NCI-H748 treated with DMSO at 0.1 percent for 48 hours (cell line): ENCODE measurements at places on chromosomes 6 and 20.

DNA sequence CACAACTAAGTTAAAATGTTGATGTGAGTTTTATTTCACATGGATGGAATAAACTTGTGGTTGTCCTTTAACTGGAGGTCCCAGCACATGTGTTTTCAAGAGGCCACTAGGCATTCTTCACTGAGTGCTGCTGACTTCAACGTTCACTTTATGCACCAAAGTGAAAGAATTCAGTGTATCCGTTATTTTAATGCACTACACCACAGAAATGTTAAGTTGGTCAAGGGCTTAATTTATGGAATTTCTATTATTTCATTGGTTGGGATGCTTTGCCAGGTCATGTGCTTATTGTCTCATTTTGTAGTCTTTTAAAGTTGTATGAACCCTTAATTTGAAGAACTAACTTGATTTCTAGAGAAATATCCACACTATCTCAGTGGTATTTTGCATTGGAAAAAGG lies 106.4 kb downstream of the PPP1R14C start:
- no peak for DNase-seq

DNA sequence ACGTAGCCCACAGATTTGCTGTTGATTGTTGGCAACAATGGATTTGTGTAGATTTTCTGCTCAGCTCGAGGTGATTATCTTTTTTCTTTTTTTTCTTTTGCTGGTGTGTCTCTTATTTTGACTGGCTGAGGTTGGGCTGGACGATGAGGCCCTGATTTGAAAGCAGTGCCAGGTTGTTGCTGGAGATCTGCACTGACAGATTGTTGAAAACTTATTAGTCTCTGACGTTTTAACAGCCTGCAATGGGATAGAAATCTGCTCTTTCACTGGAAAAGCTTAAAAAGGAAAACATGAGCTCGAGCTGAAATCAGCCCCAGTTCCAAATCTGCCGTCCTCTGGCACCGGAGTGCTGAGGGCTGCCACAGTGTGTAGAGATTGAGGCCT lies 87.7 kb downstream of the PDE7B start:
- DNase-seq = no peak

- DNase-seq = no peak
These were observed 26.5 kb upstream of the RPS6KA2 start for GRCh38 chr6:166653639-166653941.

- DNase-seq = no peak
These were observed 33.7 kb upstream of the HIVEP1 start for GRCh38 chr6:11978169-11978987.

DNA sequence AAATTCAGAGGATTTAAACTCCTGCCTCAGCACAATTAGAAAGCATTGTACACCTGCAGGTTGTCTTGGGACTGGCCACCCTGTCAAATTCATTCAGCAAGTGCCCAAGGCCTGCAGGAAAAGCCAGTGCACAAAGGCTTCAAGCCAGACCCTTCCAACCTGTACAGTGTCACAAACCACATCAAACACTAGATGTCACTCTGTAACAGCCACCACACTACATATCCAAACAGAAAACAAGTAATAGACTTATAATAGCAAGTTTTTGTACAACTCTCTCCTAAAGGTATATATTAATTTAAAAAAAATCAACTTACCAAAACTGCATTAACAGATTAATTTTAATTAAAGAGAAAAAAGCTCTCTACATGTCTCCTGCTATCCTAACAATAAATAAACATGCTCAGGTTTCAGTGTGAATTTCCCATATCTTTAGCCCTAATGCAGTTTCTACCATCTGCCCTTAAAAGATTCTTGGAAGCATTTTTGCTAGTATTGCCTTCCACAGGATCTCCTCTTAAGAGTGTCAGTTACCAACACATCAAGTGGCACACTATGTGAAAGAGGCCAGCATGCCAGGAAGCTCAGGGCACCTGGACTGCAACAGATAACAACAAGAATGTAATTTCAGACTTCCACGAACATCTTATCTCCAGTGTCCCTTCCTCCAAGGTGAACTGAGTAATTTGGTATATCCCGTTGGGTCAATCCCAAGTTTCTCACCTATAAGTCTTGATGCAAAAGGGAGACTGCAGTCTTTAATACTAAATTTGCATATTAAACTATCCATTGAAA lies 47.5 kb downstream of the RALGAPA2 start:
- peak; percentile 74 for DNase-seq

DNA sequence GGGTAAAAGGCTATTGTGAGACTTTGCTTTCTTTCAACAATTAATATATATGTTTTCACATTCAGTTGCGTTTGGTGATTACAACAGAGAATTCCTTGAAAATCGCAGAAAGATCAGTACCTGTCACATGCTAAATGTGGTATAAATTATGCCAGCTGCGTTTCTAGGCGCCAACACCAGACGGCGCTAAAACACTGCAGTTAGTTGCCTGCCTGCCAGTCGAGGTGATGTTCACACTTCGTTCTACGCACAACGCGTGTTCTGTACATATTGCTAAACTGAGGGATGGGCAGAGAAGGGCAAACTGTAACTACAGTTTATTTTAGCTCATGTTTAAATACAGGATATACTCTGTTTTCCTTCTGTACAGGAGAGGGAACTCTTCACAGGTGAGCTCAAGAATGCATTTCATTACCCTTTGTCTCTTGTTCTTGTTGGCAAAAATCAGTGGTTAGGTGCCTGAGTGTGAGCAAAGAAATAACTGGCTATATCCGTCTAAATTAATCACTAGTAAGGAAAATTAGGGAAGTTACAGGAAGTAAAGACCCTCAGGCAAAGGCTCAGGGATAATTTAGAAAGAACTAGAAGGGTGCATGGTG lies 100.1 kb upstream of the RGS17 start:
- peak; percentile 10 for DNase-seq

- DNase-seq = no peak
These were observed 253.7 kb upstream of the SUPT3H start for GRCh38 chr6:45631396-45631795.

GRCh38 chr20:11168026-11168425 lies 494.2 kb upstream of the JAG1 start:
- no peak for DNase-seq

DNA sequence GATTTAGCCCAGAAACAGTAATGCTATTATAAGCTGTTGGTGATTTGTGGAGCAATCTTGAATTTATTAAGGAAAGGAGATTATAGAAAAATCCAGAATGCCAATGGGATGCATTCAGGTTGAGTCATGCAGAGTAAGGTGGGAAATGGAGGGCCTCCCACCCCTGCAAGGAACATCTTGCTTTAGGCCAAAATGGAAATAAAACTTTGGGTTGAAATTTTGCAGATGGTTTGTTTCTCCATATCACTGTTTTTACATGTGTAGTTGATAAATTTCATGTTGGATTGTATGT lies 152.4 kb downstream of the BCAS1 start:
- DNase-seq = no peak

DNA sequence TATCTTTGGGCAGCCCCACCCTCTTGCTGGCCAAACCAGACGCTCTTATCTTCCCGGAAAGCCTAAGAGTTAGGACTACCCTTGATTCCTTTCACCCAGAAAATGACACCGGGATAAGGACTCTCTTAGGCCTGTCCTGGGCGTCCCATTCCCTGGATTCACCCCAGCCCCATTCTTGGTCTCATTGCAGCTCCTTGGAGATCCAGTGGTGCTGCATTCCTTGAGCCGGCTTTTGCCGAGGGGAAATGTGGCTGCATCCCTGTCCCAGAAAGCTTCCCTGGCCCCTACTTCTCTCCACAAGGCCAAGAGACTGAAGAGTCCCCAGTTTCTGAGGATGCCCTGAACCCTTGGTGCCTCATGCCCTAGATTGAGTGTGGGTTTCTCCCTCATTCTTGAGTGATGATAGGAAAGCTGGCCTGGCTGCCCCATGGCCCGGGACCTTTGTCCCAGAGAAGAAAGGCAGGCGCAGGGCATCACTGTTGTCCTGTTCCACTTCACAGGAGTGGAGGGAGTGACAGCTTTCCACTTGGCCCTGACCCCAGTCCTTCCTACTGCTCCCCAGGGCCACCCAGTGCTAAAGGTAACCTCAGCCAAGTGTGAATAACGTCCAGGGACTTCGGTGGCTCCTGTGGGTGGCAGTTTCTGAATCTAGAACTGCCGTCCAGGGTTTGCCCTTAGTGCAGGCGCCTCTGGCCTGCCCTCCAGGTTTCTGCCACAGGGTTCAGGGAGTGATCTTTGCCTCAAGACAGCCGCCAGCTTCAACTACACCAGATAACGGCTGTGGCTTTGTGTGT lies 42.7 kb upstream of the MYL9 start:
- no peak for DNase-seq

DNA sequence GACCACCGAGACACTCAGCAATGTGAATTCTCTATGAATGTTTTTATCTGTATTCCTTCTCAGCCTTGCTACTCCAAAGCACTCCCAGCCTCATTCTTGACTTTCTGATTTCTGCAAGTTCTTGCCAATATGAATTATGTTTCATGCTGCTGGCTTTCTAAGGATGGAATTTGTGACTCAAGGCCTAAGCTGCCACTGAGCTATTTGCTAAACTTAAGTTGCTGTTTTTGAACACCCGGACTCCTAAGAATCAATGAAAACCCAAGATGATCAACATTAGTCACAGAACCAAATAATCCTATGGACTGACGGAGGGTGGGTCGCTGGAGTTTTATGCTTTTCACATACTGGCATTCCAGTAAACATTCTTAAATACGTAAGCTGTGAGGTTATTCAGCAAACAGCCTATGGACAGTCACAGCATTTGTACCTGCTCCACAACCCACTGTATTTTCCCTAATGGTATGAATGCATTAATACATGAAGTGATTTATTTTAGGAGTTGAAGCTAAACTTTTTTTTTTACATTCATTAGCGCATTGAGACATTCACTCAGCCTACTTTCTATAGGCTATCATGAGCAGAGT lies 8.2 kb upstream of the PXDC1 start:
- DNase-seq = no peak

GRCh38 chr20:47642118-47642517 lies 140.4 kb downstream of the NCOA3 start:
- DNase-seq = no peak

- DNase-seq = no peak
These were observed 63.8 kb upstream of the CLDN20 start for GRCh38 chr6:155200012-155200411.

- DNase-seq = no peak
These were observed 169.3 kb downstream of the TSHZ2 start for GRCh38 chr20:53141201-53142050.

DNA sequence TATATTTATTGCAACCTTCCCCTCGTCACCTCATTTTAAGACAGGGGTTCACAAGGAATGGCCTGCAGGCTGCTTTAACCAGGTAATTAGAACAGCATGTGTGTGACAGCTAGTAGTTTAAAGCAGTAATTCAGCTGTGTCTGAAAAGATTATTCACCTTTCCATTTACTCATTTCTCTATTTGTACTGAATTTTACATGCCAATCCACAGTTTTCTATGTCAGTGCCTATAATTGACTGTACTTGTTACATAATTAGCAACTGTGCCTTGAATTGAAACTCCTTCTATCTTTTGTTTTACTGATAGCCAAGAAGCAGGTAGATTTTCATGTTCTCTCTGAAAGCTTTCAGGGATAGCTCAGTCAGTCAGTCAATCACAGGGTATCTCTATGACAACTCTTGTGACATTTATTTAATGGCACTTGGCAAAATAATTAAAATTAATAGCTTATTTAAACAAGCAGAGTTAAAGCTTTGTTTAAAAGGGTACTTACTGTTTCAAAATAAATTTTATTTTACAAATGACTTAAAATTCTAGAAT lies 214.0 kb downstream of the ZFAND3 start:
- no peak for DNase-seq

- DNase-seq = no peak
These were observed 37.4 kb upstream of the SYNDIG1 start for GRCh38 chr20:24432046-24432442.

DNA sequence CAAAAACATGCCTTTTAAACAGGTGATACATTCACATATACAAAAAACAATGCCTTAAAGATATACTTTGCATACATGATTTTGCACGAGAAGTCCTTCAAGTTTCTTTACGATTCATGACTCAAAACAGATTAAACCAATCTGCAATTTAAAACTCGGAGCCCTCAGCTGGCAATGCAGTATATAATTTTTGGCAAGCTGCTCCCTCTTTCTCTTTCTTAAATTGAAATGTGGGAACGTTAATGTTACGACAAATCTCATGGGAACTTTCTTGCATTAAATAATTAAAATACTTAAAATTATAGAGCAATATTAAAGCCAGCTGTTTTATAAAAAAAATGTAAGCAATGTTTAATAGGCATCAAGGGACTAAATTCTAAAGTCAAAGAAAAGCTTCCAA lies 334.6 kb downstream of the ESR1 start:
- no peak for DNase-seq

- no peak for DNase-seq
These were observed 61.0 kb downstream of the LYRM4 start for GRCh38 chr6:5199702-5200101.

DNA sequence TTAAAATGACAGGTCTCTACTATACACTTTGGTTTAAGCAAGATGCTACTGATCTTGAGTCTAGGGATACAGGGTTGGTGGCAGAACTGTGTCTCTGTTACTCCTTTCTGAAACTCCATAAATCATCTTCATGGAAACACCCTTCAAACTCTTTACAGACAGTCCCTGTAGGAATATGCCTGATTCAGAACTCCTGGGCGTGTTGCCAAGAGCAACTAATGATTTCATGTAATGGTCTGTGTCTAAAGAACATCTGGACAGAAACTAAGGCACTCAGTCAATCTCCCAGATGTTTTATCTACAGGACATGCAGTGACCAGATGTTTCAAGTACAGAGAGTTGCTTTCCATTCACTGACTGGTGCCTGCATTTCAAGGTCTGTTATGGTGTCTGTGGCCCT lies 464.4 kb upstream of the CHD6 start:
- DNase-seq = no peak

DNA sequence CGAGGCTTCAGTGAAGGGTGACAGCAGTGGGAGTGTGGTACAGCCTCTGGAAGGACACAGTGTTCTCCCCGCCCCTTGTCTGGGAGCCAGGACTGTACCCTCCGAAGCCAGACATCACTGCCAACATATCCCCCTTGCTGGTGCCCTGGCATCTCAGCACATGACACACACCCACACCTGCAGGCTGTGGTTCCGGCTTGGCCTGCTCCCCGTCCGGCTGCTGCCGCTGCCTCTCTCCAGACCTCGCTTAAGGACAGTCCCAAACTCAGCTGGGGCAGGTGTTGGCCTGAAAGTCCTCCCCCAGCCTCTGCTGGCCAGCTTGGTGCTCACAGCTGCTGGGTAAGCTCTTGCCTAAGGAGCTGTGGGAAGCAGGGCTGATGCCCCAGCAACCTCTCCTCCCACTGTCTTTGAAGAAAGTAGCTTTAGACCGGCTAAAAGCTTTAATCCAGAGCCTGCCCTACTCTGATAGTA lies 7.0 kb downstream of the EMILIN3 start:
- no peak for DNase-seq
